ENCODE measurements at places on chromosomes 1 and 21. TPM values are rescaled to one million over a fixed set of nuclear protein-coding genes. Genes with fewer than 3 reads are reported as not detected.

DNA sequence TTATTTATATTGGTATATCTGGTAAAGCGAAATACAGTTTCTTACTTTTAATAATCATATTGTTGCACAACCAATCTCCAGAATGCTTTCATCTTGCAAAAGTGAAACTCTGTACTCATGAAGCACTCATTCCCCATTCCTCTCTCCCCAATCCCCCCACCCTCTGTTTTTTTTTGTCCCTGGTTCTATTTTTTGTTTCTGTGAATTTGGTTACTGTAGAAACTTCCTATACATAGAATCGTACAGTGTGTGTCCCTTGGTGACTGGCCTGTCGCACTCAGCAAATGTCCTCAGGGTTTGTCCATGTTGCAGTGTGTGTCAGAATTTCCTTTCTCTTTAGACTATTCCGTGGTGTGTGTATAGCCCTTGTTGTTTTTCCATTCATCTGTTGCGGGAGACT lies 7.9 kb upstream of the NLRP3 start:
- no peaks in the 10 kb centered on the region for H3K36me3 ChIP-seq
- DNase-seq = no peak
- no peak overlapping the region for H3K27ac ChIP-seq
- H3K4me3 ChIP-seq = no peak overlapping the region
- no peaks in the 10 kb centered on the region for H3K4me1 ChIP-seq

GRCh38 chr1:114723915-114724314 lies 7.3 kb upstream of the NRAS start:
- H3K27me3 ChIP-seq = no peaks in the 10 kb centered on the region
- peaks cover 33% of the 10 kb centered on the region for H3K36me3 ChIP-seq
- no peaks in the 10 kb centered on the region for H3K4me1 ChIP-seq

The EPHX1 gene
- total RNA-seq = 80.1 TPM

The MRPL24 gene
- total RNA-seq = 48.6 TPM

The SLC50A1 gene
- 5.7 TPM for total RNA-seq

The CELA2B gene
- total RNA-seq = not detected

- DNase-seq = no peak
- no peaks in the 10 kb centered on the region for H3K27me3 ChIP-seq
- no peaks in the 10 kb centered on the region for H3K36me3 ChIP-seq
- no peak overlapping the region for H3K27ac ChIP-seq
- H3K4me1 ChIP-seq = no peaks in the 10 kb centered on the region
Measured at GRCh38 chr1:183506561-183506960, 34.3 kb downstream of the SMG7 start.

DNA sequence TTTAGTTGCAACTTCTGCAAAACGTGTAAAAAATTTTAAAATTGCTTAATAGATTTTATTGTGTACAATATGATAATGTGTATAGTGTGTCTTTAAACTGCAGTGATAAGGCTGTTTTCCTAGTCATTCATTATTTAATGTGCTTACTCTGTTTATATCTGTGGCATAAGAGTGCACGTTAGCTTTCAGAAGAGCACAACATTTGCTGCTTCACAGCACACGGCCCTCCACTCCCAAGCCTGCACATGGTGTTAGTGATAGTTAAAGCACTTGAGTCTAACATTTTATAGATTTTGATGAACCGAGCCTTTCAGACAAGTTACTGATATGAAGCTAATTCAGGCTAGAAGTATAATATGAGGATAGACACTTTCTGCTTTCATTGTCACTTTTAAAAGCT lies 120.6 kb downstream of the ADGRL2 start:
- no peak for DNase-seq
- no peaks in the 10 kb centered on the region for H3K36me3 ChIP-seq
- H3K4me1 ChIP-seq = peaks cover 5% of the 10 kb centered on the region
- no peaks in the 10 kb centered on the region for H3K27me3 ChIP-seq
- H3K4me3 ChIP-seq = no peak overlapping the region

DNA sequence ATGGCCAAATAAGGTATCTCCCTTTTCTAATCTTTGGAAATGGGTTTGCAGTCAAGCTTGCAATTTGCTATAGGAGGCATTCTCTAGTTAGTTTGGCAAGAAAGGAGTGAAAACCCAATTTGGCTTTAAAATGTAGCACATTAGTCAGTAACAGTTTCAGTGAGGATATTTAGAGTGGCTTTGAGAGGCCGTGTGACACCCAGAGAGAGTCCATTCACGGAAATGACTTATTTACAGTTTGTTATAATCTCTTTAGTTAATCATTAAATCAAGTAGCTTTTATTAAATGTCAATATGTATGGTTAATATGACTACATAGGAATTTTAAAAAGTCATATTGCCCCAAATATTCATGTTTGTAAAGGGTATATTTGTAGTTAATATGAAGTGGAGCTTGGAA lies 9.6 kb downstream of the ZBTB18 start:
- H3K4me1 ChIP-seq = no peaks in the 10 kb centered on the region
- no peaks in the 10 kb centered on the region for H3K27me3 ChIP-seq
- no peaks in the 10 kb centered on the region for H3K36me3 ChIP-seq

The NME7 gene
- total RNA-seq = 25.1 TPM

- no peak overlapping the region for H3K27ac ChIP-seq
- H3K4me3 ChIP-seq = no peak overlapping the region
- no peaks in the 10 kb centered on the region for H3K4me1 ChIP-seq
- no peaks in the 10 kb centered on the region for H3K27me3 ChIP-seq
- no peaks in the 10 kb centered on the region for H3K36me3 ChIP-seq
Measured at GRCh38 chr1:7856345-7856744, 3.5 kb upstream of the UTS2 start.

GRCh38 chr1:14872762-14873161 lies 274.3 kb downstream of the KAZN start:
- no peaks in the 10 kb centered on the region for H3K36me3 ChIP-seq
- no peak for DNase-seq
- H3K4me3 ChIP-seq = no peak overlapping the region
- no peaks in the 10 kb centered on the region for H3K4me1 ChIP-seq

The SIPA1L2 gene
- 56.4 TPM for total RNA-seq

DNA sequence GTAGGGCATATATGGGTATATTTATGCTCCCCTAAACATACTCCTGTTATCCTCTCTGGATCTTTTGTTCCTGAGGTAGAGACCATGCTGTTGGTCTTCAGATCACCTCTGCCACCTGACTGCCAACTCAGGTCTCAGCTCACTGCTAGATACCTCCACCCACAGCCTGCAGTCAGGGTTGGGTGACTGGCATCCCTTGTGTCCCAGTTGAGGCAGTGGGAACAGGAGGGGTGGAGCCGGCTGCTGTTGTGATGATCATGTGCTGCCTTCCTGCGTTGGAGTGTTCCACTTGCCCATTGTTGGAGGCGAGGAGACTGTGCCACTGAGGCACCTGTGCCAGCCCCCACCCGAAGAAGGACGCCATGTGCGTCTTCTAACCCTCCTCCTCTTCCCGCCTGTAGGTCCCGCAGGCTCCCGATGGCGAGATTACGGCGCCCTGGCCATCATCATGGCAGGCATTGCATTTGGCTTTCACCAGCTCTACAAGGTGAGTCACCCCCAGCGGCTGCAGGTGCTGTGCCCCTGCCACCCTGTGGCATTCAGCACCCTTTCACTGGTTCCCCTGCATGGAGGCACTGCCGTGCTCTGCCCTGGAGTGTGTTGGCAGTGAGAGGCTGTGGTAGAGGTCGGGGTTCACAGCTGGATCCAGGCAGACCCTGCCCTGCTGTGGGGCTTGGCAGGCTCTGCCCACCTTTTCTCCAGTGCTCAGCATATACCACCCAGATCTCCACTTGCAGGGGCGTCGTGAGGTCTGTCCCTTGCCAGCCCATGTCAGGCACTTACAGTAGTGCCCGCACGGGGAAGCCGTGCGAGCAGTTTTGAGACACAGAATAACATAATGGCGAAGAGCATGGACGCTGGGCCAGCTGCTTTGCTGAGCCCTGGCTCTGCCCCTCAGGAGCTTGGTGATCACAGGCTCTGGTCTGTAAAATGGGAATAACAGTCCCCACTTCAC lies 143.5 kb downstream of the PEX14 start:
- no peak overlapping the region for H3K27ac ChIP-seq
- peaks cover 26% of the 10 kb centered on the region for H3K36me3 ChIP-seq
- no peak for DNase-seq
- no peak overlapping the region for H3K4me3 ChIP-seq
- peaks cover 13% of the 10 kb centered on the region for H3K4me1 ChIP-seq
- no peaks in the 10 kb centered on the region for H3K27me3 ChIP-seq

GRCh38 chr1:205247130-205247921 lies 19.6 kb downstream of the TMCC2 start:
- H3K27me3 ChIP-seq = no peaks in the 10 kb centered on the region
- peak overlapping the region; percentile 59 for H3K27ac ChIP-seq
- DNase-seq = peak; percentile 36

GRCh38 chr1:204457666-204458065 lies 36.9 kb downstream of the PIK3C2B start:
- no peaks in the 10 kb centered on the region for H3K27me3 ChIP-seq
- H3K36me3 ChIP-seq = peaks cover 84% of the 10 kb centered on the region
- H3K4me1 ChIP-seq = peaks cover 11% of the 10 kb centered on the region
- DNase-seq = no peak
- no peak overlapping the region for H3K27ac ChIP-seq

The TRIM58 gene
- total RNA-seq = 6.1 TPM

GRCh38 chr1:183291802-183292514 lies 105.9 kb downstream of the LAMC2 start:
- no peak for DNase-seq
- H3K4me3 ChIP-seq = no peak overlapping the region
- H3K4me1 ChIP-seq = no peaks in the 10 kb centered on the region

DNA sequence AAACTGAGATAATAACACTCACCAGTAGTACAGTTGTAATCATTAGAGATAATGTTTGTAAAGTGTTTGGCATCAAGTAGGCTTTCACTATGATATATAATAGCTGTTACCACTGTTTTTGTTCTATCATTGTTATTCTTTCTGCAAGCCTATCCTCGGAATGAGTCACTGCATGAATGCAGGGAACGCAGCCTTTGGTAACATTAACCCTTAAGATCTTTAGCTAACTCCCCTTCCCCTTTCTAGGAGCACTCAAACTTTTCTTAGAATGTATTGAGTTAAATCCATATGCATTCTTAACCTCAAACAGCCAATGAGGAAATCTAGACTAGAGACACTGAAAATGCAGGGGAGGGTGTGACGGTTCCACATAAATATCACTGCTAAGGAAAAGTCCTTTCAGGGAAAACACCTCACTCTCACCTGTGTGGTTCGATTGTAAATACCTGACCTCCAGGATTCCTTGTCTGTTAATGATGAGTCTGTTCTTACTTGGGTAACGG lies 467.3 kb downstream of the SETD4 start:
- no peaks in the 10 kb centered on the region for H3K36me3 ChIP-seq
- H3K4me1 ChIP-seq = no peaks in the 10 kb centered on the region
- DNase-seq = no peak

DNA sequence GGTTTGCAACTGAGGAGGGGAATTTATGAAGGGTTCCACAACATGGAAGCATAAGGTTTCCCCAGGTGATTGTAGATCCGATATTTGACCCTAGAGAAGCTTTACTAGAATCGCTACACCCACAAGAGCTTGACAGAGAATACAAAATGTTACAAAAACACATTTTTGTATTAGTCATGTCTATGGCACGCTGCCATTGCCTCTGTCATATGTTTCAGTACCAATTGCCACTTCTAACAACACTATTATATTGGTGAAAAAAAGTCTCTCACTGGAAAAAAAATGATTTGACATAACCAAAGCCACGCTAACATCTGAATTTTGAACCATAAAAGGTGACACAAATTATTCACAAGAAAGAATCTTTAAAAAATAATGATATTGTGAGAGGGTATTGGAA lies 214.5 kb downstream of the KCNT2 start:
- no peaks in the 10 kb centered on the region for H3K36me3 ChIP-seq
- no peaks in the 10 kb centered on the region for H3K4me1 ChIP-seq
- H3K27me3 ChIP-seq = no peaks in the 10 kb centered on the region
- no peak overlapping the region for H3K4me3 ChIP-seq
- peak; percentile 55 for DNase-seq

DNA sequence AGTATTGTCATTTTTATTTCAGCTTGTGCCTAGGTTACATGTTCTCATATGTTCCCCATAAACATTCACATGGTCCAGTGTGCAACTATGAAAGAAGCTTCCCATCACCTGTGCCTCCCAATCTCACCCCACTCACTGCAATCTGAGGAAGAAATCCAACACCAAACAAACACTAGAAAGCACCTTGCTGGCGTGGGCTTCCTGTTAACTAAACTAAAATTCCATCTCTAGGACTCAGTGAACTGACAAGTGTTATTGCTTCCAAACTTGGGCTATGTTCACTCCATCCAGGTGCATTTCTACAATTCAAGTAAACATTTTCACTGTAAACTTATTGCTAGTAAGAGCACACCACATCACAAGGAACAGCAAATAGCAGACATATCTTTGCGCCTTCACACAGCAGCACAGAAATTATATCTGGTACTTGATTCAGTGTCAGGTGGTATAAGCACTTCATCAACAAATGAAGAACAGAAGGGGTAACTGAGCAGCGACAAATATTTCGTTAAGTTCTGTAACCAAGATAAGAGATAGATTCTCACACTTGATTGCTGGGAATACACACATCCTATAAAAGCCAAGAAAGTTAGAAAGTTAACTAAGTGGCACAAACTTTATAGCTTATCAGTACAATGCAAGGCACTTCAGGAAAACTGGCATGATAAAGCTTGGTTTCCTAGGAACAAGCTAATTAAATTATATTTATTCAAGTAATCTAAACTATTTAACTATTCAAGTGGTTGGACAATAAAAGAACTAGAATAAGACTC lies 8.9 kb upstream of the KCNJ15 start:
- no peak for DNase-seq
- no peaks in the 10 kb centered on the region for H3K27me3 ChIP-seq
- H3K36me3 ChIP-seq = no peaks in the 10 kb centered on the region
- H3K27ac ChIP-seq = no peak overlapping the region
- no peaks in the 10 kb centered on the region for H3K4me1 ChIP-seq

The S100A7 gene
- not detected for total RNA-seq

DNA sequence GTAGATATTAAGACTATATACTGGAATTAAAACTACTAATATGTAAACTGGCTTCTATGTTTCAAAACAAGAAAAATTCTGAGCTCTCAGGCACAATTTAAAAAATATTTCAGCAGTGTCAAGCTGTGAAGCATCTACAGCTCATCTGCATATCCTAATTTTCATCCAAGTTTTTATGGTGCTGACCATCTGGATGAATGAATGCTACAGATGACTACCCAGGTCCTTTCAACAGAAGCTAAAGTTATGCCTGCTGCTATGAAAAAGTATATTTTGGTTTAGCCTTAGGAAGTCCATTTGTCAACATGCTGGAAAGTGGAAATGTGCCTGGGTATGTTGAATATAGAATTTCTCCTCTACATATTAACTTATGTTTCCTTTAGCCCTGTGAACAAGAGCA lies 206.9 kb downstream of the NEGR1 start:
- DNase-seq = no peak
- H3K4me3 ChIP-seq = no peak overlapping the region
- H3K27me3 ChIP-seq = no peaks in the 10 kb centered on the region
- no peaks in the 10 kb centered on the region for H3K4me1 ChIP-seq
- no peak overlapping the region for H3K27ac ChIP-seq

DNA sequence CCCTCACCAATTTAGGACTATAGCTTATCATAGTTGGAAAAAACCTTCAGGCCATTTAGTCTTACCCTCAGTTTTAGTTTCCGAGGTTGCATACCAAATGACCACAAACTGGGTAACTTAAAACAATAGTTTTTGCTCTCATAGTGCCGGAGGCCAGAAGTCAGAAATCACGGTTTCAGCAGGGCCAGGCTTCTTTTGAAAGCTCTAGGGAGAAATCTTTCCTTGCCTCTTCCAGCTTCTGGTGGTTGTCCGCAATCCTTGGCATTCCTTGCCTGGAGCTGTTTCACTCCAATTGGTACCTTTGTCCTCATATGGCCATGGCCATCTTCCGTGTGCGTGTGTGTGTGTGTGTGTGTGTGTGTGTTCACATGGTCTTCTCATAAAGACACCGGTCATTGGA lies 12.4 kb upstream of the PLXNA2 start:
- no peak overlapping the region for H3K27ac ChIP-seq
- H3K36me3 ChIP-seq = no peaks in the 10 kb centered on the region
- no peaks in the 10 kb centered on the region for H3K27me3 ChIP-seq

- H3K27ac ChIP-seq = no peak overlapping the region
- no peak for DNase-seq
- no peak overlapping the region for H3K4me3 ChIP-seq
Measured at GRCh38 chr1:112549590-112549989, 40.8 kb downstream of the WNT2B start.

Data from tibial nerve (tissue), 4 donors.